NCI-H69 (cell line): ENCODE measurements at places on chromosomes 6 and 20.

GRCh38 chr20:3237011-3237957, 1.7 kb downstream of the SLC4A11 start:
- no peak for DNase-seq

DNA sequence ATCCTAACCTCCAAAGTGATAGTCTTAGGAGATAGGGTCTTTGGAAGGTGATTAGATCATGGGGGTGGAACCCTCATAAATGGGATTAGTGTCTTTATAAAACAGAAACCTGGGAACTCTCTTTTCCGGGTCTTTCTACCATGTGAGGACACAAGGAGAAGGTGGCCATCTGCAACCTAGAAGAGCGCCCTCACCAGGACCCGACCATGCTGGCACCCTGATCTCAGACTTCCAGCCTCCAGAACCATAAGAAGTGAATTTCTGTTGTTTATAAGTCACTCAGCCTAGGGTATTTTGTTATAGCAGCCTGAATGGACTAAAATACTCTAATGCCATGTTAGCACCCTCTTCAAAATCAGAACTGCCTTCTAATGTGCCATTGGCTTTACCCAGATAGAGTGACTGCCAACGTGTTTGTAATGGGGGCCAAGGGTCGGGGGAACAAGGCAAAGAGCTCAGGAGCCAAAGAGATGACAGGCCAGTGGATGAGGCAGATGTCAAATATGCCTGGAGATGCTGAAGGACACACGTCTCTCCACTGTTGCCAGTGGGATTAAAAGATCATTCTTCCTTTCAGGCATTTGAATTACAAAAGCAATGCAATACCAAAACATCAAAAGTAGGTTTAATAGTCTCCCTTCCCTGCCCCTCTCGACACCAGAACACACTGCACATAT, 21.0 kb downstream of the TUBB2B start:
- DNase-seq, result no peak

- no peak for DNase-seq
These were observed 75.1 kb downstream of the SLC2A10 start for GRCh38 chr20:46784436-46785127.

- DNase-seq, result no peak
These were observed 71.7 kb upstream of the CEP85L start for GRCh38 chr6:118722829-118723813.
